Transverse colon (tissue), 4 donors: ENCODE measurements at places on chromosomes 2 and 18. TPM values are rescaled to one million over a fixed set of nuclear protein-coding genes. Genes with fewer than 3 reads are reported as not detected.

The TXNDC2 gene
- not detected for total RNA-seq

The PDE11A gene
- total RNA-seq: 0.37 TPM

The TFCP2L1 gene
- total RNA-seq: 167 TPM

The ALLC gene
- not detected for total RNA-seq

The CPLX4 gene
- not detected for total RNA-seq
